T-helper 9 cell (primary cell): ENCODE measurements at places on chromosomes 11 and 22.

DNA sequence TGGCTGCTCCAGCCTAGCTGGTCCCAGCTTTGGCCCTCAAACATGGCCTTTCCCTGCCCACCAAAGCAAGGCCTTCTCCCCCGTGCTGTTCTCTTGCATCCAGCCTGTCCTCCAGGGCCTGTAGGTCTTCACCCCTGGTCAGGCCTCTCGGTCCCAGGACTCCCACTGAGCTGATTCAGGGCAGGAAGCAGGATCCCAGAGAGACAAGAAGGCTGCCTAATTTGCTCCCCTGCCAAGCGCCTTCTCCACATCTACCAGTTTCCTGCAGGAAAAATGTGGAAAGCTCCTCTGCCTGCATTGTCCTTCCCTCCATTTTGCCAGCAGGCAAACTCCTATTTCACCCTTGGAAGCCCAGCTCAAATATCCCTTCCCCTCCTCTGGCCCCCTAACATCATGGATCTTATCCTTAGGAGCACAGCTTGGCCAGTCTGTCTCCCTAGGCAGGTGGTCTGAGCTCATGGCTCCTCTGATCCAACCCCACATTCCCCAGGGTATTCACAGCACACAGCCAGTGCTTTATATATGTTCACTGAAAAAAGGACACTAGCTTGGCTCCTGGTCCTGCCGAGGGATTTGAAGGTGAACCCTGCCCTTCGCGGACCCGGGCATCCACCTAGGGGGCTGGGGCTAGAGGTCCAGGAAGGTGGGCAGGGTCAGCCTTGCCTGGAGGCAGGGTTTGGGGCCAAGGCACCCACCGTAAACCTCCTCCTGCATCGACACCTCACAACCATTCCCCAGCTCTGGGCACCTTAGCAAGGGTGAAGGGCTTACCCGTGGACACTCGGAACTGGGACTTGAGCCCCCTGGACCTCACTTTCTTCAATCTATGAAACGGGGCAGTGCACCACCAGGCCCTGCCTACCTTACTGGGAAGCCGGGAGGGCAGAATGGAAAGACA lies 968 bp downstream of the RHBDD3 start:
- DNase-seq = no peak

DNA sequence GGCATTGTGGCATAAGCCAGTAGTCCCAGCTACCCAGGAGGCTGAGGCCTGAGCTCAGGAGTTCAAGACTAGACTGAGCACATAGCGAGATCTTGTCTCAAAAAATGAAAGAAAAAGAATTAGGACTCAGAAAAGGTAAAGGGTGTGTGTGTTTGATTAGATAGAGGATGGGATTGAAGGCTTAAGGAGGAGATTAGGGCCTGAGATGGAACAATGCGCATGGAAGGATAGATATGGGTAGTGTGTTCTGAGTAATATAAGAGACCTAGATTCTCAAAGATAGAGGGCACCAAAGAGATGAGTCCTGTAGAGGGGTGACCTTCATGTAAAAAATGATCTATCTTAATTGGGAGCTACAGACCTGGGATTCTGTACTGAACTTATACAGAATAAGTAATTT lies 17.3 kb upstream of the RAB30 start:
- DNase-seq = no peak

GRCh38 chr22:24090581-24090980 lies 79.5 kb downstream of the CABIN1 start:
- no peak for DNase-seq

DNA sequence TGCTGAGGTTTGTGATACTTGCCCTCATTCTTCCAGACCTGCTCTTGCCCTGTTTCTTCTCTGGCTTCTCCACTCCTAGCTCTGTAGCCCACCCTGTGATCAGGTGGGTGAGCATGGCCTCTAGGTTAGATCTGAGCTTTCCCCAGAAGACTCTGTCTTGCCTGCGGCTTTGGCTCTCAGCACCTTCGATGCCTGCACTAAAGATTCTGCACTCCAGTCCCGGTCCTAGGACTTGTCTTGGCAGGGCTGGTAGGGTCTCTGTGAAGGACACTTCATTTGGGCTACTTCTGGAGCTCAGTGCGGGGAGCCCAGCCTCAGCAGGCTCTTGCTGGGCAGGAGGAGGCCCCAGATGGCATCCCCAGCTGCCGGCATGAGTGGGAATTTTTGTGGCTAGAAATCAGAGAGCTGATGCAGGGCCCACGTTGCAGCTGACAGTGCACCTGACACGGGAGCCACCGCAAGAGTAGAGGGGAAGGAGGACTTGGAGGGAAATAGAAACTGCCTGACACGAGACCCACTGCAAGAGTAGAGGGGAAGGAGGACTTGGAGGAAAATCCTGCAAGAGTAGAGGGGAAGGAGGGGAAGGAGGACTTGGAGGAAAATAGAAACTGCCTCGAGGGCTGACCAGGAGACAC lies 226.9 kb upstream of the B3GAT1 start:
- DNase-seq = no peak

DNA sequence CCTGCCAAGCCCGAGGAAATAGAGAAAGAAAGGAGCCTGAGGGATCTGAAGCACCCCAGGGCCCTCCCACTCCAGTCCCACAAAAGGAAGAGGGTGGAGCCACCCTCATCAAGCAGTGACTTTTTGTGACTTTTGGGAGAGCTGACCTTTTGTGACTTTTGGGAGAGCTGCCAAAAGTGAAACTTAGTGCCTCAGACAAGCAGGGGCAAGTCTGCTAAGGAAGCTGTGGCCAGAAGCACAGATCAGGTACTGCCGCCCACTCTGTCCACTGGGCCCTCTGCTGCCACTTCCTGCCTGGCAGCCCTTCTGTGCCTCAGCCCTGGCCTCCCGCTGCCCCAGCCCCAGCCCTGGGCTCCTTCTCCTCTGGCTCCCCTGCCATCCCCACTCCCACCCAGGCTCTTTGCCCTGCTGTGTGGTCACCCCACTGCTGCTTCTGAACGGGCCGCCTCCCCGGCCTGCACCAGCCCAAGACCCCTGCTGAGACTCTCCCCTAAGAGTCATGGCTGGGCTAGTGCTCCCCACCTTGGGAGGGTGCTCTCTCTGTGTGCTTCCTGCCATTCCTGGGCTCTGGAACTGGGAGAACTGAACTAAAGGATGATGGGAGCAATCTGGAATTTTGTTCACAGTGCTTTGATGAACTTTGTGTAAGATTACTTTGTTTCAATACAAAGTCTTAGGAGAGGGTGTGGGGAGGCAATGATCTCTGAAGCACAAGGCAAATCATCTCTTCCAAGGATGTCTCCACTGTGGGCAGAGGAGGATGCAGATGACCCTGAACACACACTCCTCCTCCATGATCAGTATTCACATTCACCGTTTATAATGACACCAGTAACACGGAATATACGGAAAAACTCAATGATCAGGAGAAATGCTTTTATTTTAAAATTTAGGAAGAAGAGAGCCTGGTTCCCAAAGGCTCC lies at the start of gene APOBEC3H:
Gene APOBEC3H (plus strand): TSS at position 147 of the 923 bp plus-strand sequence. CDS start 3,035 bp downstream, outside the sequence.
- DNase-seq = no peak

GRCh38 chr11:16997624-16998023 lies 16.6 kb downstream of the PLEKHA7 start:
- no peak for DNase-seq

GRCh38 chr11:62073061-62073460 lies 50.8 kb upstream of the INCENP start:
- DNase-seq = no peak

DNA sequence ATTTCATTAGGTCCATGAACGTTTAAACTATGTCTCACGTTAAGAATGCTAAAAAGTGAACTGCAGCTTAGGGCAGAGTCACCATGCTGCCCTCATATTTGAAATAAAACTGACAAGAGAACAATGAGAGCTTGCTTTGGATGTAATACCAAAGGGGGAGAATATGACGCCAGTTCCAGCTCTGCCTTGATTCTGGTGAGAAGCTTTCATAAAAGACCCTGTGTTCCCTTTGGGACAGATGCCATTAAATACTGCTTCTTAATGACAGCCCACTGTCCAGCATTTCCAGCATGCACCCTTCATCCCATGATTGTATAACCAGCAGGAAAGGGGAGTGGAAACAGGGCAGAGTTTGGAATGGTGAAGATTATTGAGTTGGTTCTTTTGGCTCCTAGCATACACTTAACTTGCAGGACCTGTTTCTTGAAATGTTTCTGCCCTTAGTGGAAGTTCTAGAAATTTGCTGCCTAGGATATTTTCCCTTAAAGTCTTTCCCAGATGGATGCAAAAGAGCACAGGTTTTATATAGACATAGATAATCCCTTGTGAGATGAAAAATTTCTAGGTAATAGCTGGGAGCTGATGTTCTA lies 139.3 kb upstream of the LDLRAD3 start:
- no peak for DNase-seq

- no peak for DNase-seq
Observed at GRCh38 chr11:28621753-28622152, 513.6 kb downstream of the METTL15 start.

GRCh38 chr11:59584294-59584693 lies 31.3 kb downstream of the OSBP start:
- DNase-seq = no peak

DNA sequence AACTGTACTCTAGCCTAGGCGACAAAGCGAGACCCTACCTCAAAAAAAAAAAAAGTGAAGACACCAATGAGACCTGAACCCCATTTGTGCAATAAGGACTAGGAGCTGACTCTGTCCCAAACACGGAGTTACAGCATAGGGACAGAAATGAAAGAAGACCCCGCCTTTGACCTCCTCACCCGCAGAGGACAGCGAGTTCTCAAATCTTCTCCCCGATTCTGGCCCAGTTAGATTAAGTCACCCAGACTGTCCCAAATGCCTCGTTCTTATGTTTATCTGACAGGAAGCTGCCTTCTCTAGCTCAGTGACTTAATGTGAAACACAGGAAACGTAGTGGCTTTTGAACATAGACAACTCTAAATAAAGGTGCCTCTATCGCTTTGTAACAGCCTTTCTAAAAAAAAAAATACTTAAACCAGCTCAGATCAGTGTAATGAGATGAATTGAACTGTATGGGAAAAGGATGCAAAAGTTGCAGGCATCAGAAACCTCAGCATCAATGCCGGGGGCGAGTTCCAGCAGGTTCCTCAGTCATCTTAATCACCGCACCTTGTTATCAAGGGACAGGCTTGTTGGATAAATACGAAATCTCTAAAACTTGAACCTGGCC lies 10.6 kb downstream of the MYH9 start:
- peak; percentile 43 for DNase-seq

DNA sequence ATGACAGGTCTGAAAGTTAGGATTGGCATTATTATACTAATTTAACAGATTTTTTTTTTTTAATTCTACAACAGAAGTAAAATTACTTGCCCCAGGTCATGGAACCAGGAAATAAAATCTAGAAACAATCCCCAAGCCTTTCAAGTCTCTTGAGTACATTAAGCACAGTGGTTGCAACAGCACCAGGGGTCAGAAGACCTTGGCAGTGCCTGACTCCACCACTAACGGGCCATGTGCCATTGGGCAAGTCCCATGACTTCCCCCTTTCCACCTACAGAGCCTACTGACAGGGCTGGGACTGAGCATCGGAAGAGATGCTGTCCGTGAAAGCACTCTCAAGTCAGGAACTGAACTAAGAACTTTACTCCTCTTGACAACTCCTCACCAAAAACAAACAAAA lies 98.6 kb upstream of the AKIP1 start:
- DNase-seq = no peak

DNA sequence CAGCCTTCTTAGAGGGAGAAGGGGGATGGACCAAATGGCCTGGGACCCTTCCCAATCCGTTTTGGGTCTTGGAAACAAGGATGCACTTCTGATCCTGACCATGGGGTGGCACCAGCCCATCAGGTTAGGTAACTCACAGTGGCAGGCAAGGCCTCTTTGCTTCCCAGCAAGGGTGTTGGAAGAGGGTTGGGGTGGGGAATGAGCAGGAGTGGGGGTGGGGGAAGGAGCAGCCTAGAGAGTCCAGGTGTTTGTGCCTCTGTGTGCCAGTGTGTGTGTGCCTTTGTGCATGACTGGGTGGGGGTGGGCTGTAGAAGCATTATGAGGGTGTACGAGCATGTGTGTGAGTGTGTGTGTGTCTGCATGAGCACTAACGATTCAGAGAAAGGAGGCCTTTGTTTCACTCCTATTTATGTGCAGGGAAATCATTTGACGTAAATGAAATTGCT lies 213.1 kb downstream of the INSC start:
- no peak for DNase-seq

DNA sequence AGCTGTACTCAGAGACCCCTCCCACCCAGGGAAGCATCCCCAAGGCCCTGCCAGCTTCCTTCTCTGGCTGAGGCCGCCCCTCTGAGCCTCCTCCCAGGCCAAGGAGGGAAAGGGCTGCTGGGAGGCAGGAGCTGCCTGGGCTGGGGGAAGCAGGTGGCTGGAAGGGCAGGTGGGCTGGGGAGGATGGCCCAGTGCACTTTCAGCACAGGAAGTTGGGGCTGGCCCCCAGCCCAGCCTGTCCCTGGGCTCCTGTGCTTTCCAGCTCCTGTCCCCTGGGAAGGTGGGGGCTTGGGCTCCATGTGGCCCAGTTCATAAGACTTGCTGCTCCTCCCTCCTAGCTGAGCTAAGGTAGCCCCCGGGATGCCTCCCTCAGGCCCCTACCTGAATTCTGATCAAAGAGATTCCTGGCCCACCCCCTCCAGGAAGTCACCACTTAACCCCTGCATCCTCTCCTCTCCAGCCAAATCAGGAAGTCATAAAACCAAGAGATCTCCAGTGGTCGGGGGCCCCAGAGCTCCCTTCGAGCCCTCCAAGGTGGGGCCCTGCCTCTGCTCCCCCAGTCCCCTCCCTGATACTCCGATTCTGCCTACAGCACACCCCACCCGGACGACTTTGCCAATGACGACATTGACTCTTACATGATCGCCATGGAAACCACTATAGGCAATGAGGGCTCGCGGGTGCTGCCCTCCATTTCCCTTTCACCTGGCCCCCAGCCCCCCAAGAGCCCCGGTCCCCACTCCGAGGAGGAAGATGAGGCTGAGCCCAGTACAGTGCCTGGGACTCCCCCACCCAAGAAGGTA lies 4.9 kb downstream of the PPP1CA start:
- no peak for DNase-seq

- no peak for DNase-seq
Observed at GRCh38 chr11:105862736-105863367, 159.2 kb downstream of the MSANTD4 start.

- no peak for DNase-seq
Observed at GRCh38 chr22:31106001-31106571, 1.3 kb downstream of the SELENOM start.

- DNase-seq = no peak
Observed at GRCh38 chr22:28034760-28035401, 115.8 kb upstream of the PITPNB start.

DNA sequence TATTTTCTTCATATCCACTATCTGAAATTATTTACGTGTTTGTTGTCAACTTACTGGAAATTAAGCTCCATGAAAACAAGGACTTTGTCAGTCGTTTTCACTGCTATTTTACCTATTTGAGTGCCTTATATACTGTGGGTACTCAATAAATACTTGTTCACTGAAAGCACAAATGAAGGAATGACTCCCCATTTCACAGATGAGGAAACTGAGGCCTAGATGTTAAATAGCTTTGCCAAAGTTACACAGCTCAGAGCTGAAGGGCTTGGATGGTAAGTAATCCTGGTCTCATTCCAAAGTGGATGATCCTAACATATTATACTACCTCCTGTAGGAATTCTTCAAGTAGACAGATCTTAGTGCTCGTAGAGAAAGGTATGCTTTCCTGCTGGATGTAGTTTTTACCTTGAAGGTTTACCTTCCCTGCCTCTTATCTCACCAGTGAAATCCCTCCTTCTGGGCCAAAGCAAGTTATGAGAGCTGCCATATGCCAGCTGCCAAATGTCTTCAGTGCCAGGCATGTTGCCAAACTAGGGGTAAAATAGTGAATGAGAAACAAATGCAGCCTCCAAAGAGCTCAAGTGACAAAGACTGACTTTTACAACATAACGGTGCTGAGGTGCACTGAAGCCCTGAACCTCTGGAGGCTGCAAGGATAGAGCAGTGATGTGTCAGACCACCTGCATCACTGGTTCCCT lies 129.7 kb downstream of the TRIM44 start:
- DNase-seq = no peak
